ENCODE measurements at places on chromosomes 7 and 10. TPM values are rescaled to one million over a fixed set of nuclear protein-coding genes. Genes with fewer than 3 reads are reported as not detected.

CUEDC2 gene
- 72.1 TPM for total RNA-seq

CADPS2 gene
- 74.4 TPM for total RNA-seq

PTPN20 gene
- not detected for total RNA-seq

PGAM2 gene
- not detected for total RNA-seq

HOXA7 gene
- 0.56 TPM for total RNA-seq

DNA sequence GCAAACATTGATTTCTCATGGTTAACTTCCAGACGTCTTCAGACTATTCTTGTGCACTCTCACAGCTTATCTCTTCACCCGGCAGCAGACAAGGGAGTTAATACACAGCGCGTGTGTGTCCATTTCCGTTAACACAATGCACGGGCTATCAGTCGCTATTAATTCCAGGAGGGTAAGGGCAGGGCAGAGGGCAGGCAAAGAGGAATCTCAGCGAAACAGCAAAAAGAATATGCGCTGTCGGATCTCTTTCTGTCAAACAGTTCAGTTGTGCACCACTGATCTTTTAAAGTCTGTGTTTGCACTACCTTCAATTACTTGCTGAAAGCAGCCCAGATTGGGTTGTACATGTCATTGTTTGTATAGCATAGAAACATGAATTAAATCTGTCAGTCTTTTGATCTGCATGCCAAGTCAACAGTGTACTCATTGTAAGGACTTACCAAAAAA lies 41.1 kb upstream of the CABCOCO1 start:
- H3K4me3 ChIP-seq, result no peak overlapping the region
- H3K27ac ChIP-seq, result no peak overlapping the region
- no peaks in the 10 kb centered on the region for H3K36me3 ChIP-seq
- DNase-seq, result no peak

- DNase-seq, result no peak
- H3K4me1 ChIP-seq, result no peaks in the 10 kb centered on the region
- no peak overlapping the region for H3K27ac ChIP-seq
- no peaks in the 10 kb centered on the region for H3K27me3 ChIP-seq
These were observed 928.5 kb downstream of the DNAJB9 start for GRCh38 chr7:109498131-109498530.

DNA sequence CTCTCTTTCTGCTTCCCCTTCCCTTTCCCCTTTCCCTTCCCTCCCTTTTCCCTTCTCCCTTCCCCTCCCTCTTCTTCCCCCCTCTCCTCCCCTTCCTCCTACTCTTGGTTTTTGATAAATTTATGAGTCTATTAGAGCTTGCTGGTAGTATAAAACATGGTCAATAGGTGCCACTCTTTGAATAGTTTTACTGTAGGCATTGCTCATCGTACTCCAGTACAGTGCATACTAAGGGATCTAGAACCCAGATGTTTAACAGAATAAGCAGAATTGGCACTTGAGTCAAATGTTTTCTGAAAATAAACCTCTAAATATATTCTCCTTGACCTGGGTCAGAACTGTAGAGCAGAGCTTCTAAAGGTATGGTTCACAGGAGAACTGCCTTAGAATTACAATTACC lies 126.7 kb downstream of the SORCS3 start:
- DNase-seq, result peak; percentile 4
- H3K27ac ChIP-seq, result no peak overlapping the region
- no peaks in the 10 kb centered on the region for H3K36me3 ChIP-seq
- peaks cover 45% of the 10 kb centered on the region for H3K27me3 ChIP-seq
- no peaks in the 10 kb centered on the region for H3K4me1 ChIP-seq
- no peak overlapping the region for H3K4me3 ChIP-seq

DNA sequence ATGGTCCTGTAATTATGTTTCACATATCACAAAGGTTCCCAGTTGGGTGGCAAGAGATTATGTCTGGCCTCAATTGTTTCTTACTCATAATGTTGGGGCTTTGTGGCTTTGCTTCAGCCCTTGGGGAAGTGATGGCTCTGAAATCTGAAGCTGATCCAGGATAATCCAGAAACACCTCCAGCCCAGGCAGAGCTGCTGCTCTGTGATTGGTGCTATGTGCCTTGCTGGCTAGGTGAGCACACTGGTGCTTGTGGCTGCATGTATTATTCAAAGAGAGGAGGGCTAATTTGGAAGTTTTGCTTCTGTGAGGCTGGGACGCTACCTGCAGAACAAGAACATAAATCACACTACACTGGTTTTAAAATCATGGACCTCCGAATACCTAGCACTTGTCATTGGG lies 346.6 kb upstream of the MGMT start:
- no peaks in the 10 kb centered on the region for H3K36me3 ChIP-seq
- no peak overlapping the region for H3K4me3 ChIP-seq
- H3K27ac ChIP-seq, result no peak overlapping the region
- H3K27me3 ChIP-seq, result no peaks in the 10 kb centered on the region
- no peak for DNase-seq
- peaks cover 24% of the 10 kb centered on the region for H3K4me1 ChIP-seq

DNA sequence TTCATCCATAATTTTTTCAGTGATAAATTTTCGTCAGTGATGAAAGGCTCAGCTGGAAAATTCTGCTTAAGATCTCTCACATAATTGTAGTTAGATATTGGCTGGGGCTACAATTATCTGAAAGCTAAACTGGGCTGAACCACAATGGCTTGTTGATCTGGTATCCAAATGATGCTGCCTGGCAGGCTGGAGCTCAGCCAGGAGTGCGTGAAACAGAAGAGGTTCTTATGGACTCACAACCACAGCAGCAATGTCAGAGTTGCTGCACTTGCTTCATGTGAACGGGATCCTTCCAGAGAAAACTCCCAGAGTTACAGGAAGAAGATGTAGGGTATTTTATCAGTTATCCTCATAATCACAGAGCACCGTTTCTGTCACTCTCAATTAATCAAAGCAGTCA lies 533.2 kb upstream of the POM121L12 start:
- H3K27ac ChIP-seq, result no peak overlapping the region
- H3K4me3 ChIP-seq, result no peak overlapping the region
- H3K36me3 ChIP-seq, result no peaks in the 10 kb centered on the region
- H3K4me1 ChIP-seq, result no peaks in the 10 kb centered on the region

- no peak for DNase-seq
- no peaks in the 10 kb centered on the region for H3K36me3 ChIP-seq
- H3K27ac ChIP-seq, result no peak overlapping the region
These were observed 15.9 kb downstream of the STK32C start for GRCh38 chr10:132291826-132292225.

DNA sequence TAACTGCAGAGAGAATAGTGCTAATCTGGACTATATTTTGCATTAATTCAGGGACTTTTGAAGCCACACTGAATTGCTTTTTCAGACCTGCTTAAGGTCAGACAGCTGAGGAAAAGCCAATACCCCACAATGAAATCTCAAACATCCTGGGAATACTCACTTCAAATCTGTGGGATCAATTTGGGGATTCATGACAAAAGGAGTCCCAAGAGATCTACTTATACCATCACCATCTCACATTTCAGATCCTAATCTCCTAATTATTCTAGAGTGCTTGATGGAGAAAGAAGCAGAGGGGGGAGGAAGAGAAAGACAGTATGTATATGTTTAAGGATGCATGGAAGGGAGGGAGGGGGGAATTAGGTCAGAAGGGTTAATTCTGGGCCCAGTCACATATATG lies 202.2 kb downstream of the CACNA2D1 start:
- H3K4me1 ChIP-seq, result peaks cover 50% of the 10 kb centered on the region
- H3K27ac ChIP-seq, result no peak overlapping the region

DNA sequence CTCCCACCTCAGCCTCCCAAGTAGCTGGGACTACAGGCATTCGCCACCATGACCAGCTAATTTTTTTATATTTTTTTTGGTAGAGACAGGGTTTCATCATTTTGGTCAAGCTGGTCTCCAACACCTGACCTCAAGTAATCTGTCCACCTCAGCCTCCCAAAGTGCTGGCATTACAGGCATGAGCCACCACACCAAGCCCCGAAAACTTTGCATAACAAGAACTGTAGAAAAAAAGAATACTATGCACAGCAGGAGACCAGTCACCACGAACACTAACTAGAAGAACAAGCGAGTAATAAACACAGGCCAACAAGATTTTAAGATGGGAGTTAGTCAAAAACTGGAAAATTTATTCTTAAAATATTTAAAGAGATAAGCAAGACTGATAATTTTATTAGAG lies 447.0 kb downstream of the ETV1 start:
- no peak for DNase-seq
- no peak overlapping the region for H3K4me3 ChIP-seq
- H3K27me3 ChIP-seq, result no peaks in the 10 kb centered on the region

DNA sequence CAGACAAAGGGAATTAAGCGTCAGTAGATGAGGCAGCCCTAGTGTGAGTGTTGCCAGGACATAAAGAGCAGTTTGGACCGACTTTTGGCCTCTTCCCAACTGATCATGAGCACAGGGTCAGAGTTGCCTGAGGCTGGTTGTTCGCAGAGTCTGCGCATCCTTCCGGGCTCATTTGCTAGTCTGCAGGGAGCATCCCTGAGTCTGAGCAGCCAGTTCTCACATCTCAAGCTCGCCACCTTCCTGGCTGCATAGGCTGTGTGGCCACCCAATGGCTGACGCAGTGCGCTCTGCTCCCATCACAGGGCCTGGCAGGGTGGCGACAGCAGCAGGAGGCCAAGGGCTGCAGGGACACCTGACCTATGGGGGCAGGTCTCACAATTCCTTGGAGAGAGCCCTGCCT lies 5.0 kb downstream of the GAD2 start:
- no peak overlapping the region for H3K27ac ChIP-seq
- H3K4me1 ChIP-seq, result peaks cover 28% of the 10 kb centered on the region
- peaks cover 63% of the 10 kb centered on the region for H3K27me3 ChIP-seq
- no peak for DNase-seq
- H3K36me3 ChIP-seq, result no peaks in the 10 kb centered on the region

GRCh38 chr7:140260352-140261104 lies 83.7 kb upstream of the KDM7A start:
- H3K4me3 ChIP-seq, result no peak overlapping the region
- H3K27me3 ChIP-seq, result no peaks in the 10 kb centered on the region
- no peaks in the 10 kb centered on the region for H3K36me3 ChIP-seq
- DNase-seq, result no peak
